ENCODE measurements at places on chromosomes 12 and 14.

GRCh38 chr12:40971911-40972310, 216.2 kb upstream of the PDZRN4 start:
- DNase-seq: no peak

DNA sequence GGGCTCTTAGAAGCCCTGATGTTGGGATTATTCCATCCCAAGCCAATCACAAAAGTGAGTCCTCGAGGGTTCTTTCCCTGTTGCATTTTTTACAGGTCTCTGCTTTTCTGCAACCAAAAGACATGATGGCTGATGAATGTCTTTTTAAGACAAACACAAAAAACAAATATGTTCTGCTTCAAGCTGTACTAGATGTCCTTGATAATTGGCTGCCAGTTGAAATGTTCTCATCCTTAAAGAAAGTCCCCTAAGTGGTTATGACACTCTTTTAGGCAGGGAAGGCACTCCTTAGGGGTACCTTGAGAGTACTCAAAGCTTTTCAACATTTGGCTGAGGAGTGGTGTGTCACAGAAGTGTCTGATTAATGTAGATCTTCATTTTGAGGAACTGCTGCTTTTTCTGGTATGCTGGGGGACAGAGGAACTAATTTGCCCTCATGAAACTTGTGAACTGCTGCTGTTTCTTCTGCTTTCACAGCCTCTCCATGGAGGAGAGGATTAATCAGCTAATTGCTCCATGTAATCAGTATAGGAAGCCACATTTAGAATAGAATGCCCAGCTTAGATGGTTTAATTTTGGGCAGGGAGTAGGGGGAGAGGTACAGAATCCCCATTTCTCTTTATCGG, 22.8 kb upstream of the IGF1 start:
- DNase-seq: no peak

- no peak for DNase-seq
Measured at GRCh38 chr14:37491076-37491475, 104.0 kb downstream of the FOXA1 start.

DNA sequence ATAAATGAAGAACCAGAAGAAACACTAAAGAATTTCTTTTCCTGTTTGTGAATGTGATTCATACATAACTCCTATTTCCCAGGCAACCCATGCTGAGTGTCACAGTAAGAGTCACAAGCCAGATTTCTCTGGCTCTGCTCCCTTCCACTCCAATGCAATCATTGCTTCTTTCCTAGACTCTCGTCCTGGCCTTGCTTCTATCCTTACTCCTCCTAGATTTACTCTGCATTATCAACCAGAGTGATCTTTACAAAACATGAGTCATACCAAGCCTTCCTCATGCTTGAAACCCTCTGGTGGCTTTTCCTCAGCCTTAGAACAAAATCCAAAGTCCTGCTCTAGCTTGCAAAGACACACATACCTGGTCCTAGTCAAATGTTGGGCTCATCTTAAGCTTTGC, 13.3 kb downstream of the IL22 start:
- DNase-seq: no peak

DNA sequence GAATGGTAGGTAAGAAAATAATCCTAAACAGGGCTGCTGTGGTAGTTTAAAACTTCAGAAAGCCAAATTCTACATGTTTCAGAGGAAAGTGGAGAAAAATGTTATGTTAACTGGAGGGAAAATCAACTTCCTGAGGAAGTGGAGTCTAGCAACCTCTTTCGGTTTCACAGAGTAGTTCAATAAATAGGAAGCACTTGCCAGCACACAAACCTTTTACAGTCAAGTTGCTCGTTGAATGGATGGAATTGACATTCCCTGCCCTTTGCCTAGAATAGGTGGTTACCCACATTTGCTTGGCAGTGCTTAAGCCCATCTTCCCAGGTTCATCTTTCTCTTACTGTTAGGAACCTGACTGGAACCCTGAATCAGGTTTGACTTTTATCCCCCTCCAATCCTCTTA, 15.9 kb downstream of the ANKRD13A start:
- no peak for DNase-seq
